ENCODE measurements at places on chromosomes 2 and 18.

GRCh38 chr2:240356700-240357640 lies 78.5 kb upstream of the GPC1 start:
- DNase-seq: no peak

GRCh38 chr2:155714983-155715382 lies 617.5 kb downstream of the NR4A2 start:
- DNase-seq: no peak

- no peak for DNase-seq
Measured at GRCh38 chr2:197097578-197098366, 171.3 kb upstream of the PGAP1 start.

DNA sequence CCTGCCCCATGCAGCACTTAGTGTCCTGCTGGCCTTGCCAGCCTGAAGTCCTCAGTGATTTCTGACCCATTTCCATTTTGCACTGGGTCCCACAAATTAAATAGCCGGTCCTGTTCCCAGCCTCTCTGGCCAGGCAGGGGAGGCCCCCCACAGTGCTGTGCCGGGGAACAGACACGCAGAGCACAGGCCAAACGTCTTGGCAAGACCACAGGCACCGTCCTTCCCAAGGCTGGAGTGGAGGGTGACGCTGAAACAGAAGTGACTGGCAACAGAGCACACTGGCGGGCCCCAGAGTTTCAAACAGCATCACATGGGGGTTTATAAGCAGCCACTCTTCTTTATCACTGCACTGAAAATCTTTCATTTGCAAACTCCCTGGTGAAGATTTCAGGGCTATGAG lies 52.2 kb downstream of the EDAR start:
- DNase-seq: no peak

DNA sequence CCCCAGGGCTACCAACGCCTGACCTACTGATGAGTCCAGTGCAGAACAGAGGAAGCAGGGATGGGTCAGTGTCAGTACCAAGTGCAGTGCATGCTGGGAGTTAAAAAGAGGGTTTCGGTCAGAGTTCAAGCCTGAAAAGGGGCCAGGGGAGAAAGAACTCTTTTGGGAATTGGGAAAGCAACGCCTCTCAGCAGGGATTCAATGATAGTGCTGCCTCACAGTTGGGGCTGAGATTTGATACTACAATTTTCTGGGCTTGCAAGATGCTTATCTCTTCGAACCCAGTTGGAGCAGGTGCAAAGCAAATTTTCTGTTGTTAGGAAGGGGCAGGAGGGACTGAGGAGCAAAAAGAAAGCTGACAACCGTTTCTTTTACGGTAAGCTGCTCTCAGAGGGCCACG lies 82.6 kb downstream of the CERKL start:
- no peak for DNase-seq

DNA sequence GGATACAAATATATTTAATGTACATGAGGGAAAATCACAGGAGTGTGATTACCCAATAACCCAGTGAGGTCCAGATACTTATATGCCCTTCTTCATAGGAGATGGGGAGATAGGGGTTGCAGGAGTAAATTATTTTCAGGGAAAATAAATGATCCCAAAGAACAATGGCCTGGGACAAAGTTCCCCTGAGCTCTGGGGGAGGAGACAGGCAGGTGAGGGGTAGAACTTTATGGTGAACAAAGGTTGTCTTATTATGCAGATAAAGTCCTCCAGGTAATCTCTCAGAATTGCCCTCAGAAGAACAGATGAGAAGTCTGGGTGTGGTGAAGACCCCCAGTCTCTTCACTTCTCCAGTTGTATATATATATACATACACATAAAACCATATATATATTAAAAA lies 22.1 kb upstream of the RMDN2 start:
- no peak for DNase-seq

GRCh38 chr2:118388771-118389170 lies 300.5 kb downstream of the INSIG2 start:
- peak; percentile 4 for DNase-seq

DNA sequence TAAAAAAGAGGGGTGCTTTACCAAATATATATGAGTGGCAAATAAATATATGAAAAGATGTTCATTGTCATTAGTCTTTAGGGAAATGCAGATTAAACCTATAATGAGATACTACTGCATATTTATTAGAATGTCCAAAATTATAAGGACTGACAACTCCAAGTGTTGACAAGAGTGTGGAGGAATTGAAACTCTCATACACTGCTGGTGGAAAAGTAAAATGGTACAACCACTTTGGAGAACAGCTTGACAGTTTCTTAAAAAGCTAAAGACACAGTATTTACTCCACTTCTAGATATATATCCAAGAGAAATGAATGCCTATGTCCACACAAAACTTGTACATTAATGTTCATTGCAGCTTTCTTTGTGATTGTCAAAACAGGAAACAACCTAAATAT lies 50.4 kb downstream of the PLEK start:
- DNase-seq: no peak

- DNase-seq: no peak
Measured at GRCh38 chr18:45494811-45495210, 120.5 kb upstream of the SLC14A2 start.

GRCh38 chr2:126656431-126657147 lies 631 bp downstream of the GYPC start:
- DNase-seq: peak; percentile 52

GRCh38 chr18:33440060-33441043 lies at the start of gene CCDC178:
Gene CCDC178 (minus strand): TSS chr18:33440721. CDS start chr18:33412088, 28,633 bp downstream.
- DNase-seq: peak; percentile 76

- no peak for DNase-seq
Measured at GRCh38 chr2:41482659-41483058, 565.2 kb upstream of the PKDCC start.

GRCh38 chr2:46978723-46979122 lies 63.1 kb upstream of the MCFD2 start:
- no peak for DNase-seq

- no peak for DNase-seq
Measured at GRCh38 chr2:226396541-226396940, 403.1 kb downstream of the IRS1 start.

- no peak for DNase-seq
Measured at GRCh38 chr2:44770221-44771195, 171.0 kb upstream of the SIX3 start.

DNA sequence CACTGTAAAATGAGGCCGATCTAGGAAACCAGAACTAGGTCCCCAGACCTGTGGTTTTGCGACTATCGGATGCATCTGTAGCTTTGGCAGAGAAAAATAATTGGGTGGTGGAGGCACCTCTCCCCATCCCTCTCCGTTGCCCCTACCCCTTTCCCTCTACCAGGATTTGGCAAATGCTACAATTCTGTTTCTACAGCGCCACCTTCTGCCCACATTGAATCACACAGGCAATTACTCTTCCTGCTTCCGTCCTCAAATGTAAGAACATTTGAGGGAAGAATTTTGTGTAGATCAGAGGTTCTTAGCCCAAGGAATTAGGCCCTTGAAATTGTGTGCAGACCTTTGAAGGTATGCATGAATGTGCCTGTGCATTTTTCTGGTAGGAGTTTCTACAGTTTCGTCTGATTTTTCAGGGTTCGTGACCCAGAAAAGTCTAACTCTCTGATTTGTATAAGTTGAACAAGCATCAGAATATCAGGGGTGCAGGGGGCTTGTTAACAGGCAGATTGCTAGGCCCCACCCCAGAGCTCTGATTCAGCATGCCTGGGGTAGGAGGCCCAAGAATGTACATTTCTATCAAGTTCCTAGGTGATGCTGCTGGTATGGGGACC lies 11.2 kb downstream of the ATP6V1B1 start:
- DNase-seq: peak; percentile 79

DNA sequence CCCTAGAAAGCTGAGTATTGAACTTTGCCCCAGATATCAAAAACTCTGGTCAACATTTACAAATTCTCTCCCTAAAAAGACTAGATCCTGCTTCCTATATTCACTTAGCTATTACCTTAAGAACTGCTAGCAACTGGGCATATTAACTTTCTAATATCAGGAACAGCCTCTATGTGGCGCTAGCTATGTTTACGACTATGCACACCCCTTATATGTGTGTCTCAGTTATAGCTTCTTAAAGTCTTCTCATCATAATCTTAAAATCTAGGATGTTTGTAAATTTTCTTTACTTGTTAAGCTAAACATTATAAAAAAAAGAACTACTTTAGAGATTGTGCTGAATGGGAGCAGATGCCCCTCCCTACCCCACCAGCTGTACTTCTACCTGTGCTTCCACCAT lies 1.7 kb upstream of the STAMBP start:
- DNase-seq: peak; percentile 67

DNA sequence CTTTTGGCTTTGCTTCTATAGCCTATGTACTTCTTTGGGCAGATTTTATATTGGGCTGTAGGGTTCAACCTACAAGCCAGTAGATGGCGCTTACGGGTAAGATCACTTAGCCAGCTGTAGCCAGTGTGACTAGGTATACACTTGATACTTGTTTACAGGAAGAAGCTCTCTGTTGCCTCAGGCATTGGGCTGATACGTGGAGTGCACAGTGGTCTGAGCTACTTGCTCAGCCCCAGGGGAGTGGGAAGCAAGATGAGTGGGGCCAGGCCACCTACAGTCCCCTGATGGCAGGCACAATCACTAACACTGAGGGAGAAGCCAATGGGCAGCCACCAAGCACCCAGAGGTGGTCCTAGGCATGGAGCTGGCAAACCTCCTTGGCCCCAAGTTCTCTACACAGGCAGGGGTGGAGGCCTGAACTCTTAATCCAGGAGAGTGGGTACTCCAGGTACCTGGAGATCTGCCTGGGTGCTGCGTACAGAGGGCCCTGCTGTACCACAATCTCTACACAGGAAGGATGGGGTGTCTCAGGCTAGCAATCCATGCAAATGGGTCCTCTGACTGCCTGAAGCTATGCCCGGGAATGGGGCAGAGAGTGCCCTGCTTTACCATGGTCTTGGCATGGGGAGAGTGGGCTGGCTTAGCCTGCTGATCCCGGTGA lies 122.2 kb downstream of the NCOA1 start:
- DNase-seq: peak; percentile 91

GRCh38 chr2:181367906-181368435 lies 89.2 kb upstream of the ITGA4 start:
- DNase-seq: peak; percentile 31

DNA sequence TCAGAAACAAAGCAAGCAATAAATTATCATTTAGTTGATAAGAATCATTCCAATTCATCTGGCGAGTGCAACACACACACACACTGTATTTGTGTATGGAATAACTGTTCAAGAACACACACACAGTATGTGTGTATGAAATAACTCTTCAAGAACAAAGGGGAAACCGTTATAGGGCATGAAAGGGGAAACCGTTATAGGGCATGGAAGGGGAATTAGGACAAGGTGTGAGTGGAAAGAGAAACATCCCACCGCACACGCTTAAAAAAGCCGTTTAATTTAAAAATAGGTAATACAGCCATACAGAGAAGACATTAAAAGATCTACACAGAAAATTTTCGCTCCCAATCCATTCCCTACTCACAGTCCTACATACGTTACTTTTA lies 607 bp upstream of the TSN start:
- DNase-seq: peak; percentile 29

DNA sequence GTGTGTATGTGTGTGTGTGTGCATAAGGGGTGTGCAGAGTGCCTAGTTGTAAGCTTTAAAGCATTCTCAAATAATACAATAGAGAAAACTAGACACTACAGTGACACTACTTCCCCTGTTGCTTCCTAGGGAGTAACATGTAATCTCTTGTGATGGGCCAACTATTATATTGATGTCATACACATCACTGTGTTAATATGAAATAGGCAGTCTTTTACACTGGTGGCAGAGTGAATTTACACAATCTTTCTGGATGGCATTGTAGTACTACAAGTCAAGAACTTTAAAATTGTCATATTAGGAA lies 488.0 kb upstream of the ZEB2 start:
- no peak for DNase-seq

- no peak for DNase-seq
Measured at GRCh38 chr2:171320208-171320621, 113.6 kb downstream of the METTL8 start.

GRCh38 chr2:146992466-146992865 lies 852.4 kb upstream of the ACVR2A start:
- no peak for DNase-seq

GRCh38 chr2:6730003-6730402 lies 135.7 kb downstream of the CMPK2 start:
- no peak for DNase-seq

DNA sequence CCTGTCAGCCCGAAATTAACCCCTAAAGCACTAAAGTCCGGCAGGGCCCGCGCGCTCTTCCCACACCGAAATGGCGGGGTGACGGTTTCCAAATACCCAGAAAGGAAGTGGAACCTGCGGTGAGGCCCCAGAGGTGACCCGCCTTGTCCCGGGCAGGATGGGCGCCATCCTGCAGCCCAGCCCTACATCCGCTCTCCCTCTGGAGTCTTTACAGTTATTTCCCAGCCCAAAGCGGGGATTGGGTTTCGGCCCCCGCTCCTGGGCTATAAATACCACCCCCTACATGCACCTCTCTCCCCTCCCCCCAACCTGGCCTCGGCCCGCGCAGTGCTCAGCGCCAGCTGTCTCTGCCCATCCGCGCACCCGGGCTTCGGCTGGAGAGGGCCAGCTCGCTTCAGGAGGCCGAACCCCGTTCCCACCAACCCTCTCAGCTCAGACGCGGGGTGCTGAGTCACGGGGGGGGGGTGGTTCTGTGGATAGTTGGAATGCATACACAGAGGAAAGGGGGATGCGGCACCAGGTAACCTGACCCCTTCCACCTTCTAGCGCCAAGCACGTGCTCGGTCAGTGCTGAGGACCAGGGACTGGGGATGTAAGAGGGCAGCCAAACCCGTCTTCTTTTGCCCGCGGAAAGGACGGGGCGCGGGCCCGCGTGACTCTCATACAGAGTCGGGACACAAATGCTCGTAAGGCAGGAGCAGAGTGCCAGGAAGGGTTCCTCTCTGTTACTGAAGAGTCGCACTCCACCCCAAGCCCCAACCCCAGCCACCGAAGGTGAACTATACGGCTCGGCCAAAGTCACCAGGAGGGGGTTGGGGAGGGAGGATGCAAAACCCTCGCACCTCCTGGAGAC lies at the start of gene TUBA4B:
TUBA4B (plus strand) TSS at position 344 of the 853 bp plus-strand sequence; CDS start at position 509, 165 bp downstream.
- peak; percentile 69 for DNase-seq

DNA sequence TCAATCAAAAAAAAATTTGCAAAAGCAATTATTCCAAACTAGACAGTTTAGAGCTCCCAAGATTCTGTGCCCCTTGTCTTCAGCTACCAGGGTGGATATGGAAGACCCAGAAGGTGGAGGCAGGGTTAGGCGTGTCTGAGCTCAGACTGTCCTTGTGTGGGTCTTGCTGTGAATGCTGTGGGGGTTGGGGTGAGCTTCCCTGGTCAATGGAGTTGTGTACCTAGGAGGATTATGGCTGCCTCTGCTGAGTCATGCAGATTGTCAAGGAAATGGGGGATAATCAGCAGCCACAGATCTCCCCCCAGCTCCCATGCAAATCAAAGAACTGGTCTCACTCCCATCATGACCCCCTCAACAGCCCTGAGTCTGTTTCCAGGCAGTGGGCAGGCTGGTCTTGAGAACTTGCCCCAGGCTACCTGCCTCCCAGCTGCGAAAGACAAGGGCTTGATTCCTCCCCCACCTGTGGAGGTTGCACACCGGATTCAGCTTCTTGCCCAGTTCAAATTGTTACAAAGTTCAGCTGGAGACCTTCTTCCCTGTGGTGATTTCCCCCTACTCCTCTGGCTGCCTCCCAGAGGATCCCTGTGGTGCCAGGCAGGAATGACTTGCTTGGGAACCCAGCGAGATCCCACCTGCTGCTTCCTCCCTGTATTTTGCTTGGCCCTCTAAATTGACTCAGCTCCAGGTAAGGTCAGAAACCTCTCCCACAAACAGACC lies 77.0 kb downstream of the RAD51AP2 start:
- DNase-seq: no peak
